ENCODE measurements at places on chromosomes 3 and 15.

DNA sequence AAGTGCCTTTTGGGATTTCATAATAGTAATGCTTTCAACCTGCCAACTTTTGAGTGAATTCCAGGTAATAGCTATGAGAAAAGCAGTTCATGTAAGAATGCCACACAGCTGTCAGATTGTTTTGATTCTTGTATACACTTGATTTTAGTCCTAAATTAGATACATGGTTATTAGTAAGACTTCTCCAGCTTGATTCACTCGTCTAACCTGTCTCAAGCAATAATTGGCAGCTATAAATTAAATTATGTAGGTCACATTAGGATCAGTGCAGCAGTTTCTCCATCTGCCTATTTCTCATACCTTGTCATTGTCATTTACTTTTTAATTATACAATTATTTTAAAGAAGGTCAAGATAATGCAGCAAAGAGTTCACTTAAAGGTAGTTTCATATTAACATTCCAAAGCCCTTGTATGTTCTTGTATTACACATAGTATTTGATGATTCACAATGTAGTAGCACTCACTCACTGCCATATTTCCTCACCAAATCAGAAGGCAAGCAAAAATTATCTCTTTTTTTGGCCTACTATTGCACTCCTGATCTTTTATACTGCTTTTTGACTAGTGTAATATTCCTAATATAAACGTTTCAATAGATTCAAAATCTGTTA, 10.9 kb upstream of the CRYBG3 start:
- no peak for DNase-seq

DNA sequence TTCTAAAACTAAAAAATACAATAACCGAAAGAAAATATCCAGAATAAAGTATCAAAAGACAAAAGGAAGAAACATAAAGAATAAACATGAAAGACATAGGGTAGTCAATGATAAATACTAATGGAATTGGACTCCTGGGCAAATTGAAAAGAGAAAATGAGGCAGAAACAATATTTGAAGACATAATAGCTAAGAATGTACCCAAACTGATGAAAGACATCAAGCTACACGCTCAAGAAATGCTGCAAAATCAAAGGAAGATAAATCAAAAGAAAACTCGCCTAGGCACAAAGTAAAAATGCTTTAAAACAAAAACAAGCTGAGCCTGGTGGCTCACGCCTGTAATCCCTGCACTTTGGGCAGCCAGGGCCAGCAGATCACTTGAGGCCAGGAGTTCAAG, 34.9 kb downstream of the CEP70 start:
- no peak for DNase-seq

DNA sequence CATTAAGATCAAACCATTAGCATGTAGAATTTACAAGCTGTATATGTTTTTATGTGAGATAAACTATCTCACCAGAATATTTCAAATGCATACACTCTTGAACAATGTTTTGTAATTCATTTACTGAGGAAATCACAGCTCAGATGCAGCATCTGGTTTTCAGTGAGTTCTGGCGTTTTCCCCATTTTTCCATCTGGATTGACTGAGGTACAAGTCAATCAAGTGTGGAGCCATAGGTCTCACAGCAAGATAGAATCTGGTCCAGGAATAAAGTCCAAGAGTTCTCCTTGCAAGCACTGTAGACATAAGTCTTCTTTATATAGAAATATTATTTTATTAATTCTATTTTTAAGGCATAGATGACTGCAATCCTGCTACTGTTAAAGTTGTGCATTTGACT, 219.3 kb downstream of the ZBBX start:
- DNase-seq = no peak

- peak; percentile 11 for DNase-seq
Observed at GRCh38 chr15:70100474-70101341, 3.0 kb upstream of the TLE3 start.

GRCh38 chr3:65971293-65972252, 67.1 kb downstream of the MAGI1 start:
- DNase-seq = no peak

GRCh38 chr3:48634661-48635221, 520 bp downstream of the SLC26A6 start:
- DNase-seq = no peak

DNA sequence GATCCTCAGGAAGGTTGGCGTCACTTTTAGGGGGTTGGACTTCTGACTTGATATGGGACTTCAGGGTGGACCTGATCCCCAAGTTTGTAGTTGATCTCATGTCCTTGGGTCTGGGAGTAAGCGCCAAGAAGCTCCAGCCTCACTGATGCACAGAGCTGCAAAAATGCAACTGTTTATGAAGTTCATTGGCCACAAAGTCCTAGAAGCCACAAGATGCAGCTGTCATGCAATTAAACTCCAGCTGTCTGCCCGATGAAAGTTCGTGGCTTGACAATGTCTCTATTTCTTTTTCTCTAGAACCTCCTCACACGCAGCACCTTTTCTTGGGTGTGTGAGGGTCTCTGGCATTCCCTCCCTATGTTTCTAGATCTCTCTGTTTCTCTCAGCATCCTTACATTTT, 9.2 kb upstream of the ACAN start:
- no peak for DNase-seq

- no peak for DNase-seq
Observed at GRCh38 chr3:57048728-57049127, 11.7 kb upstream of the SPATA12 start.

DNA sequence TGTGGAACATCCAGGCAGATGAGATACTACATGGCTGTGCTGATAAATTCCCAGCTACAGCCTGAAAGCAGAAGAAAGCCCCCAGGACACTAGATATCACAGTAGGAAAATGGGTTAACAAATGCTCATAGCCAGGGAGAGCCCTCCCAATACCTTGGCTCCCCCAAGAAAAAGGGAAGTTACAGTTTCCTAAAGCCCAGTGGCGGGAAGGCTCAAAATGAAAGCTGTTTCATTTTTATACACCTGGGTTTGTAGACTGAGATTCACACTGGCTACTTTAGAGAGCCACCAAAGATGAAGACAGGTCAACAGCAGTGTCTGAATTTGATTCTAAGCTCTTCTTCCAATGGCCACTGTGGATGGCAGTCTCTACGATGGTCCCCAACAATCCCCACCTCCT, 55.0 kb upstream of the TOPAZ1 start:
- no peak for DNase-seq

- no peak for DNase-seq
Observed at GRCh38 chr3:8210882-8211341, 290.7 kb upstream of the LMCD1 start.

- no peak for DNase-seq
Observed at GRCh38 chr15:72998681-72999466, 53.4 kb upstream of the NEO1 start.

DNA sequence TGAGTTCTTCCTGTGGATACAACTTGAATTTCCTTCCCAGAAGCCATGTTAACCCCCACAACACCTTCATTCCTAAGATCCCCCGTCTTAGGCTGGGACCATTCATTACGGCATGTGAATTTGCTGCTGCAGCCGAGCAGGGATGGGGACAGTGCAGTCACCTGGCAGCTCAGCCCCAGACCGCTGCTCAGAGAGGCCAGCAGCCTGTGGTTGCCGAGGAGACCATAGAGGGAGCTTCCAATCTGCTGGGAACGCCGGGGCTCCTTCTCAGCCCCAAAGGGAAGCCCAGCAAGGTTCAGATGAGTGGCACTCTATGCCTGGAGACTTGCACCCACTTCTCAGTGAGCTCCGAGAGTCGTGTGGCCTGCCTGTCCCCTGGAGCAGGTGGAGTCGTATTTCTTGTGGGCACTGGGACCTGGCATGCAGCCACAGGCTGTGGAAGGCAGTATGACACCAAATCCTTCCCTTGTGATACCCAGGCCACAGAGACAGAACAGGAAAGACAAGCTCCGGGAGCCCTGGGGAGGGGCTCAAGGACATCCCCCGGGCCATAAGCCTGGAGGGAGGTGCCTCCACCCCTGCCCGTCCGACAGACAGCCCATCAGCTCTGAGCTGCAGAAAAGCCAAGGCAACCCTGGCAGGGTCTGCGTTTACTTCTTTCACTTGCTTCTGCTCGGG, 167.3 kb downstream of the FAM43A start:
- DNase-seq = no peak

DNA sequence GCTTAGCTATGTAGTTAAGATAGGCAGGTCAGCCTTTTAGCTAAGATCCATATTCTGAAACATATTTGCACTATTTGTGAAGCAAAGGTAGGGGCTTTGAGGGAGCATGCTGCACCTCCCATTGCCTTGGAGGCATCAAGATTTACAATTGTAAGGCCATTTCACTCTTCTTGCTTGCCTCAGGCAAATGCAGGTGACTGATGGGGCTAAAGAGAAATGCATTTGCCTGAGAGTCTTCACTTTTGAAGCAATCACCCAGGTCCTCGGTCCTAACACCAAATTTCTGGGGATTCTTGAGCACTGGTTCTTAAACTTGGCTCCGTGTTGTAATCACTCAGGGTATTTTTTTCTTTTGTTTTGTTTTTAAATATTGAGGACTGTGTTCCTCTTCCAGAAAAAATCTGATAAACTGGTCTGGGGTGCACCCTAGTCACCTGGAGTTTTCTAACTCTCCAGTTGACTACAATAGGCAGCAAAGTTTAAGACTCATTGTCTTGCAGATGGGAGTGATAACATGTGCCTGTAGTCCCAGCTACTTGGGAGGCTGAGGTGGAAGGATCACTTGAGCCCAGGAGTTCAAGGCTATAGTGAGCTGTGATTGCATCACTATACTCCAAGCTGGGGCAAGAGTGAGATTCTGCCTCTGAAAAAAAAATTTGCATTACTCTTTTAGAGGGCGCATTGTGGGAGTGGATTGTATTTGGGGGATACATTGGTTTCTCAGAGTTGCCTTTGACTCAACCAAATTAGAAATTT, 68.1 kb downstream of the EOMES start:
- no peak for DNase-seq

DNA sequence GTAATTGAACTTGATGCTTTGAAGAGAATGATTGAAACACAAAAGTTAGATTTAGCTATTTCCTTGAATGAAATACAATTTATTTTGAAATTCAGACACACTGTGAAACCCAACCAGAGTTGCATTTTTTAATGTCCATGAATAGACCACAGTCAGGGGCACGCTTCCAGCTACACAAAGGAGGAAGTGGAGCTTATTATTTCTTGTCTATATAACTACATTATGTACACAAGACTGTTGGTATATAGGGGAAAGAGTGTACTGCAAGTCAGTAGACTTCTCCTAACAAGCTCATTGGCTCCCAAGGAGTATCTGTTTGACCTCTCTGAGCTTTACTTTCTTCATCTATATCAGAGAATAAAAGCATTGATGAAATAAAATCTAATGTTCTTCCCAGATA, 326.2 kb downstream of the RYR3 start:
- DNase-seq = no peak

- DNase-seq = no peak
Observed at GRCh38 chr3:69660631-69661030, 78.6 kb upstream of the MITF start.

DNA sequence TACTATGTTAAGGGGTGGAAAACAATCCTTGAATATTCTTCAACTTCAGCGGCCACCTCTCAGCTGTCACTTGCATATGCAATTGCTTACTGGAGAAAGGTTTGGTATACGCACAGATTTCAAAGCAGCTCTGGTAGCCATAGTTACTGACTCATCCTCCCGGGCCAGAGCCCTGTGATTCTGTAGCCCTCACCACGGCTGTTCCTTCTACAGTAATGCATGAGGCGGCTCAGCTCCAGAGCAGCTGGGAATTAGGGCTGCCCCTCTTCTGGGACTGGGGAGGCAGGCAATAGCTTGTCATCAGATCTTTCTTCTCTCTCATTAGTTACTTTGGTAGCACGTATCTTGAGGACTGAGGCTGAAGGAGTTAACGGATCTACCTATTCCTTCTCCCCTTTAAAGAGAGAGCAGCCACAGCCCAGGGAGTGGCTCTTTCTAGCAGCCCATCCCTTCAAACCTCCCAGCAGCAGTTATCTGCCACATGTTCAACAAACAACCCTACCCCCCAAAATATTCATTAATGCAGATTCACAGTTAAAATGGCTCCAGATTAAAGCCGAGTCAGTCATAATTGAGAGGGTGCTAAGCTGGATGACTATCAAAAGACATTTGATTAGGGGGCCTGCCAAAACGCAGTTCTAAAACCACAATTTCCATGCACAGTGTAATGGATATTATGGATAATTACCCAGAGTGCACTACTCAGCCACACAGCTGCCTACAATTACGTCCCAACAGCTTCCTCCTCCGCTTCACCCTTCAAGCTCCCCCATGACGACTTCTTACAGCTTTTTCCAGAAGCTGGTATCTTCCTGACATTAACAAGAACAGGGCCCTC, 54.7 kb downstream of the ETV5 start:
- no peak for DNase-seq

GRCh38 chr15:63340353-63340752, 41.3 kb downstream of the CA12 start:
- no peak for DNase-seq

GRCh38 chr3:16085884-16086608, 88.4 kb upstream of the GALNT15 start:
- no peak for DNase-seq

DNA sequence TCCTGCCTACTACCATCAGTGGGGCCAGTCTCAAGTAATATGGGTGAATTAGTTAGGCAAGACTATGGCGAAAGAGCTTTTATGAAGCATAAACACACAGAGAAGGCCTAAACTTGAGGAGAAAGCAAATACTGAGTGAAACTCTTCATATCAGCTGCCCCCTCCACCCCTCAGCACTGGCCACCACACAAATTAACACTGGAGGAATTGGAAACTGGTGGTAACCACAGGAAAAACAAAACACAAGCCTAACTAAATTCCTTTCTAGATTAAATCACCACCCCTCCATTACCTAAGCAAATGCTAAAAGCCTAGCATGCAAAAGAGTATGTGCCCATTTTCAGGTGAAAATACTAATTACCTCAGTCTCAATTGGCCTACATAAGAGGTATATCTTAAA, 774.7 kb upstream of the NECTIN3 start:
- DNase-seq = no peak

DNA sequence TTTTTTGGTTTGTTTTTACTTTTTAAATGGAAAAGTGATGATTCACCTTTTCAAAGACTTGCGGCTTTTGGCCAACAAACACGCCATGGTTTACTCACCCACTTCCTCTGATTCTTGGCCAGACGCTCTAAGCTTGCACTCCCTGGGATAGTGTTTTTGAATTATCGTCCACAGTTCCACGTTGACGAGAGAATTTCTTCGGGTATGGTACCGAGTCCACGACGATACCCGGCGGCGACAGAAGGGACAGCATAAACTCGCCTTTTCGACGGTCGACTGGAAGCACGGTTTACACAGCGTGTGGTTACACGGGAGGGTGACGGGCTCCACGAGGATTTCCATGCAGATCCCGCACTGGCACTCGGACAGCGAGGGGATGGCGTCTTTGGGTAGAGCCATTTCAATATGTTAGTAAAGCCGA, 783 bp downstream of the RNF168 start:
- peak; percentile 41 for DNase-seq

DNA sequence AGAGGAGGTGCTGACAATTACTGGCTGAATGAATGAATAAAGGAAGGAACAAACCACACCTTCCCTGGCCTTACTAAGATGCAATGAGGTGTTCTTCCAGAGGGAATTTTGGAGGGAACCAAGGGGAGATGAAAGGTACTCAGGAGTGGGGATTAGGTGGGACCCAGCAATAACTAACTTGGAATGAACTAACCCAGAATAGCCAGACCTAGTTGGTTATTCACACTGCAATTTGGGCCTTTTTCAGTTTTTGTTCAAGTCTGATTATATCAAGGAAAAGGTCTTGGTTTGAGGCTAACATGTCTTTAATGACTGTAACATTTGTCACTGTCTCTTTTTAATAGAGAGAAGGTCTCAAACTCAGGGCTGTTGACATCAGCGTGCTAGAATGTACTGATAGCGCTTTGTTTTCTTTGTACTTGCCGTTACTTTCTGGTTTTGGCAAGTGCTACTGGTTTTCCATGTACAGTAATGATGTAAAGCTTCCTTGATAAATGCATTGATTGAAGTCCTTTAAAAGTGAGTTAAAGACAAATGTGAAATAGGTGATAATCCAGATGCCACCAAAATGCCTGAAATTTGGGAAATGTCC, 3.2 kb upstream of the PLXND1 start:
- no peak for DNase-seq

Data from GF-D8 (cell line).